Nucleus accumbens (tissue), 56 donors: ENCODE measurements at places on chromosomes 13 and 19.

GRCh38 chr19:21586311-21587116 lies 81.1 kb downstream of the ZNF429 start:
- DNase-seq: no peak

DNA sequence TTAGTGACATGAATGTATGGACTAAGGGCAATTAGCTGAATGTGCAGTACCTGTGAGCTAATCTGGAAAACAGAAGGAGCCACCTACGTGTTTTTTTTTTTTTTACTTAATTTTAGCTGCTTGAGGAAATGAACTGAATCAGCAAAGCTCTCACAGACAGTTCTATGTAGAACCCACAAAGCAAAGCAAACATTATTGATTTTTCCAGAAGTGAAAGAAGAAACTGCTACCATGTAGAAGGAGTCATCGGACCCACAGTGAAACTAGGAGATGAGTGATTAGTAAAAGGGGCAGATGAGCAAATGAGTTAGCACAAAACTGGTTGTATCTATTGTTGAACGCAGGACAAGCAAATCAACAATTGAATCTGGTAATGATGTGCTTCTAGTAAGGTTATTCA lies 94.1 kb upstream of the SLC7A1 start:
- DNase-seq: no peak

DNA sequence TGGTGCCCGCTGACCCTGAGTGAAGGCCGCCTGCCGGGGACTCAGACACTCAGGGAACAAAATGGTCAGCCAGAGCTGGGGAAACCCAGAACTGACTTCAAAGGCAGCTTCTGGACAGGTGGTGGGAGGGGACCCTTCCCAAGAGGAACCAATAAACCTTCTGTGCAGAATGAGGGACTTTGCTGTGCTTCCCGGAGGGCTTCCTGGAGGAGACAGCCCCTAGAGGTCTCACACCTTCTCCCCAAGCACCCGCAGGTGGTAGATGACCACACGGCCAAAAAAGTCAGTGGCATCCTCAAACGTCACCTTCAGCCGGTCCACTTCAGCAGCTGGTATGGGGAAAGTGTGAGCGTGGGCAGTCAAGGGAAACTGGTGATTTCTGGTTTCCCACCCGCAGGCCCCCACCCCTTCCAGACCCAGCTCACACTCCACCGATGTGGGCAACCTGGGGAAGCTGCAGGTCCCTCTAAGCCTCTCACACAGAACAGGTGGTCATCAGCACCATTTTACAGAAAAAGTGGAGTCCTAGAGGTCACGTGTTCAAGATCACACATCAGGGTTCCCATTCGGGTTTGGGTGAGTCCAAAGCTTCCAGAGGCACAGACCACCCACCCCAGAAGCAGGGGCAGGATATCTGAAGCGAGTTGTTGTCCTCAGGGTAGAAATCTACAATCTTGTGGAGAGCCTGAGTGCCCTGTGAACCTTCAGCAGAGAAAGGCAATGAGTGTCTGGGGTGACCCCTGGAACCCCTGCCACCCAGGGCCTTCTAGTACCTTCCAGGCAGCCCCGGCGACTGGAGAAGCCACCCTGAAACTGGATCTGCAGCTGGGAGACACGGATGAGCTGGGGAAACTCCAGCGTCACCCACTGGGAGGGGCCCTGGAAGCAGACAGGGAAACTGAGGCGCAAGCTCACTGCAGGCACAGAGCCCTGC lies 1.2 kb downstream of the NR2C2AP start:
- no peak for DNase-seq

DNA sequence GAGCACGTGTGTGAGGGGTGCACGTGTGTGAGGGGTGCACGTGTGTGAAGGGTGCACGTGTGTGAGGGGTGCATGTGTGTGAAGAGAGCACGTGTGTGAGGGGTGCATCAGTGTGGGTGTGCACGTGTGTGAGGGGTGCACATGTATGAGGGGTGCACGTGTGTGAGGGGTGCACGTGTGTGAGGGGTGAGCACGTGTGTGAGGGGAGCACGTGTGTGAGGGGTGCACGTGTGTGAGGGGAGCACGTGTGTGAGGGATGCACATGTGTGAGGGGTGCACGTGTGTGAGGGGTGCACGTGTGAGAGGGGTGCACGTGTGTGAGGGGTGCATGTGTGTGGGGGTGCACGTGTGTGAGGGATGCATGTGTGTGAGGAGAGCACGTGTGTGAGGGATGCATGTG lies 15.7 kb downstream of the RASA3 start:
- DNase-seq: no peak

DNA sequence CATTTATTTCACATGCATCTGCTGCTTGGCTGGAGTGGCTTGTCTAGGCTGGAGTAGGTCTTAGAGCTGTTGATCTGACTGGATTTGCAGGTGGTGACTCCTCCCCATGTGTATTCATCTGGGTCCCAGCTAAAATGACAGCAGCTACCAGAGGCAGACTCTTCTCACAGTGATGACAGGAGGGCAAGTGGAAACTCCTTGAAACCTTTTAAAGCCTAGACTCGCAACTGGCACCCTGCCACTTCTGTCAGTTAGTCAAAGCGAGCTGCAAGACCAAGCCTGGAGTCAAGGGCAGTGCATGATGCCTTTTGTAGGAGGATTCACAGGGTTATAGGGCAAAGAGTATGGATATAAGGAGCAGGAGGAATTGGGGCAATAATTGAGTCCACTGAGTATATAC lies 65.2 kb downstream of the TEX26 start:
- no peak for DNase-seq
